ENCODE measurements at places on chromosomes 1 and 21.

DNA sequence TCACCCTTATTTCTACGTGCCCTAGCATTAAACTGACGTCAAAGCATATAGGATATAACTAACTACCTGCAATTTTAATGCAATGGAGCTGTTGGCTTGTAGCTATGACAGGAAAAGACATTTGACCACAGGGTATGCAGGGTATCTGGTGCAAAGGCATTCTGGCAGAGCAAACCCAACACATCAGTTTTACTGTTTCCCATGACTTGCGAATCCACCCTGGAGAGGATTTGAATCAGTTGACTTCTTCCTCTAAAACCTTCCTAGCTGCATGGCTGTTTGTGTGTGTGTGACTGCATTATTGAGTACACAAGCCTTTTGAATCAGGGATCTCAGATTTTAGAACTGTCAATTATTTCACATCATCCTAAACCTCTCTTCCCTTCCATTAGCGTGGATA lies 41.7 kb upstream of the SYT14 start:
- DNase-seq: no peak

- DNase-seq: no peak
Measured at GRCh38 chr1:231417513-231417912, 4.6 kb downstream of the EGLN1 start.

- DNase-seq: no peak
Measured at GRCh38 chr1:2644591-2645101, 11.8 kb upstream of the MMEL1 start.

DNA sequence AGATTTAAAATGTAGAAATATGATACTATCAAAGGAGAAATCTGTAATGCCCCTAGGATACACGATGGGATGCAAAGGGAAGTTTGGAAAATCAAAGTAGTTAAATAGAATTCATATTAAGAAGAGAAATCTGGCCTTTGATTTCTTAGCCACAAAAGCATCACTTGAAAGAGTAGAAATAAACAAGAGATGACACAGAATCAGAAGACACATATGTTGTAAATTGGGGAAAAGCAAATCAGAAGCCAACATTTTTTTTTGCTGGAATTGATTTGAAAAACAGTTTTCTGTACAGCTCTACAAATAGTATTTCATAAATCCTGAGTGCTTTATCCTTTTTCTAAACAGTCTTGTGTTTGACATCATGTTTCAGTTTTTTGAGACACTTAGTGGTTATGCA lies 12.4 kb upstream of the TNFSF18 start:
- no peak for DNase-seq

DNA sequence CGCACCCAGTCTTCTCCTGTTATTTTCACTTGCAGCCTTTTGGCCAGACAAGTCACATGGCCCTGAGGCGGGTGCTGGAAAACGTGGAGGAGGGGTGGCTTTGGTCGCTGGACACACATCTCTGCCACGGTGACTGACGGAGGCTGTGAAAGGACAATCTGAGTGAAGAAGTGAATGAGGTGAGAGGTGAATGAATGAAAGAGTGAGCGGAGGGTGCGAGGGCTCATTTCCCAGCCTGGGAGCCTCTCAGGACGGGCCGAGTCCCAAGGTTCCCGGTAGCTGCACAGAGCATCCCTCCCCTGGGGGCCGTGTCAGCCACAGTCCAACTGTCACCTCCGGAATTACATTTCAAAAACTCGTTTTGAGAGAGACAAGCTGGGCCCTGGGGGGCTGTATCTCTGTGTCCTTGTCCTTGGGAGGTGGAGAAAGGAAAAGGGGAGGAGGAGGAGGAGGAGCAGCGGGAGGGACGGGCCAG lies 89.6 kb downstream of the UBIAD1 start:
- no peak for DNase-seq

GRCh38 chr1:200323856-200324400 lies 85.9 kb downstream of the ZNF281 start:
- DNase-seq: no peak

GRCh38 chr1:200909757-200910239 lies 15.1 kb downstream of the INAVA start:
- DNase-seq: no peak

GRCh38 chr1:232383455-232384123 lies 246.3 kb downstream of the SIPA1L2 start:
- DNase-seq: no peak

- DNase-seq: no peak
Measured at GRCh38 chr1:183230413-183230812, 44.3 kb downstream of the LAMC2 start.

DNA sequence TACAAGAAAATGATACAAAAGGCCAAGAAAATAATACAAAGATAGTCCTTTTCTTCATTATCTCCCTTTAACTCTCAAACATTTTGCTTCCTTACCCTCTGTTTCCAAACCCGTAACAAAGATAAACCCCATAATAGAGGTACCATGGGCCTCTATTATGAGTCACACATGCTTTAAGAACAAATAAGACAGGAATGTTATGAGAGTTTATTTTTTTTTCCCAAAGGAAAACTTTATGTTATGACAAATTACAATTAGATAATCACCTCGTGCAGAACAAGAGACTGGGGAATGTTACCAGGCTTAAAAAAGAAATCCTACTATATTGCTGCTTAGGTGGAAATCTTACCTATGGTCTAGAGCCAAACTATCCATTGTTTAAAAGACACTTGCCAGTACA lies 272.0 kb downstream of the BRINP3 start:
- no peak for DNase-seq

GRCh38 chr21:29571949-29572348 lies 273.2 kb downstream of the BACH1 start:
- no peak for DNase-seq

- peak; percentile 35 for DNase-seq
Measured at GRCh38 chr1:237864338-237865244, 26.1 kb downstream of the ZP4 start.

DNA sequence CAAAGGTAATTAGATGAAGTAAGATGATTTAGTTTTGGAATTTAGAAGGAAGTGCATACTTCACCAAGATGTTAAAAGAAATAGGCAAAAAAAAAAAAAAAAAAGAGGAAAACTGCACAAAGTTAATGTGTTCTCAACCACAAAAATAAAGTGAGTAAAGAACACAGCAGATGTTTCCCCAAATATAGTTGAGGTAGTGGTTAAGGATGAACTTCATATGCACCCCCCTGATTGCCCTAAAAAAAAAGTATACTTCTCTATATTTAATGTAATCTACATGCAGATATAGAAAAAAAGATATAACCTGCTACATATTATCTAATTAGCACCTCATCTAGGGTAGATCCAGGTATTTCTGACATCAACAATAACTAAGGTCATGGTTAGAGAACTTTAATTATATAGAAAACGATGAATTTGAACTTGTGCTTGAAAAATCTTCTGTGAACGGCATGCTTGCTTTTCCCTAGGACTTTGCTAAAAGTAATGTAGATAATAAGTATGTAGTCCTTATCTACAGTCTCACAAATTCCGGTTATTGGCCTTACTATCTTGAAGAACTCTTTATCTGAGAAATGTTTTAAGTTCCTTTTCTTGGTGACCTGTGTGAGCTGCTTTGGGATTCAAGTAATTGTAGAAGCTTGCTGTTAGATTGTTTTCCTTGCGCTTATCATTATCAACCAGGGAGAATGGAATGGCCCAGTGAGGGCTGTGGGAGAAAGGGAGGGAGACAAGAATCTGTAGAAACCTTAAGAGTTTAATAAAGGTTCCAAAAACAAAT lies 70.1 kb upstream of the LRRC7 start:
- DNase-seq: no peak

- no peak for DNase-seq
Measured at GRCh38 chr1:181077576-181078242, 10.8 kb upstream of the IER5 start.

DNA sequence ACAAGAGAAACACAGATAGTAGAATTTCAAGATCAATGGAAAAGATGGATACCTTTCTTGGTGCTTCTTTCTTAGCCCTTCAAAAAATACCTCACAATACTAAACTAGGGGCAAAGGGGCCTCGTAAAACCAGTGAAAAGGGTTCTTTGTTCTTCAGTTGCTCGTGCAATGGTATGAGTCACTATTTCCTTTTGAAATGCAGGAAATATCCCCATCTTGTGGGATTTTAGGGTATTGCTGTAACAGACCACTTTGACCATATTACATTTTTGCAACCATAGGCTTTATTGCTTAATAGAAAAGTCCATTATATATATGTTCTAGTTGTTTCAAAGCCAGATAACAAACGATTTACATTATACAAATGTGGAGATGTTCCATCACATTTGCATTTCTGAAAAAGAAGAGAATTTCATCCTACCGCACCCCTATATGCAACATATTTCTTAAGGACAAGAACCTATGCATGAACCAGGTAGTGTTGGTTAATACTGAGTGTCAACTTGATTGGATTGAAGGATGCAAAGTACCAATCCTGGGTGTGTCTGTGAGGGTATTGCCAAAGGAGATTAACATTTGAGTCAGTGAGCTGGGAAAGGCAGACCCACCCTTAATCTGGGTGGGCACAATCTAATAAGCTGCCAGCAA lies 88.6 kb upstream of the PKN2 start:
- DNase-seq: no peak

DNA sequence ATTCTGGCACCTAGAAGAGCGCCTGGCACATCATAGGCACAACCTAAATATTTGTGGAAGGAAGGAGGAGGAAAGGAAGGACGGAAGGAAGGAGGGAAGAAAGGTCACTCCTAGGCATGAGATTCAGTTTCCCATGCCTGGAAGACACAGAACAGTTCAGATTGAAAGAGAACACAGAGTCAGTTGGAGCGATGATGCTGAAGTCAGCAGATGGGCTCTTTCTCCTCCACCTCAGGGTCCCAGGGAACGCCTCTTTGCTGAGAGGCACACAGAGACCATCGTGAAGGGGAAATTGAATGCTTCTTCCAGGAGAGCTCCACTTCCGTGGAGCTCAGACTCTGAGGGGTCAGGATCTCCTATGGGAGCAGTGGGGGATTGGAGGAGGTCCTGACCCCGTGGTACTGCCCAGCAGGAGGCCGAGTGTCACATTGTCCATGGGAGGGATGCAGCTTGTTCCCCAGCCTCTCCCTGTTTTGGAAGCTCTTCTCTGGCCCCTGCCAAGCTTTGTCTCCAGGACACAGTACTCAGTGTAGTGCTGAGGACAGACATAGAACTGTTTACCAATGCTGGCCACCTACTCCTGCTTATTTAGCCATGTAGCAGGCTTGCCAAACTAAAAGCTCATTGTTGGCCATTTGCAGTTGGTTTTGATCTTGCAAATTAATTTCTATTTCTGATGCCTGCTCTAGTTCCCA lies 2.4 kb downstream of the MYBPHL start:
- DNase-seq: peak; percentile 62

- no peak for DNase-seq
Measured at GRCh38 chr1:172401892-172402291, 18.6 kb upstream of the C1orf105 start.

DNA sequence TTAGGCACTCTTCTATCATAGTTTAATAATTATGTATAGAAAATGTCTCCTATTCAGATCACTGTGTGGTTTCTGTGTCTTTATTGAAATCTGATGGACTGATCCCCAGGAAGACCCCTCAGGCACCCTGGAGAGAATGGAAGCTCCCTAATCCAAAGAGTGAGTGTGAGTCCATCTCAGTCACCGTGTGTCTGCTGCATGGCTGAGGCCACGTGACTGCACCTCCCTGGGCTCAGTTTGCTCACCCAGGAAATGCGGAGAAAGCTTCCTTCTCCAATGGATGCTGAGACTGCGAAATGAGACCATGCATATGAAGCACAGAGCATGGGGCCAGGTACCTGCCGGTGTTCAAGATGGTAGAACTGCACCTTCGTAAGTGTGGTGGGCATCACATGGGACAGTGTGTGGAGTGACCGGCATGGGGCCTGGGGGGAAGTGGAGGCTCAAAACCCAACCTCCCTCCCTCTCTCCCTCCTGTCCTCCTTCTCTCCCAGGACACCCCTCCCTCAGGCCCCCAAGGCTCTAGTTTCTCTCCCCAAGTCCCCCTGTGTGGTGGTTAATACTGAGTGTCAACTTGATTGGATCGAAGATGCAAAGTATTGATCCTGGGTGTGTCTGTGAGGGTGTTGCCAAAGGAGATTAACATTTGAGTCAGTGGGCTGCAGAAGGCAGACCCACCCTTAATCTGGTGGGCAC lies 557.5 kb downstream of the PTPRU start:
- no peak for DNase-seq

DNA sequence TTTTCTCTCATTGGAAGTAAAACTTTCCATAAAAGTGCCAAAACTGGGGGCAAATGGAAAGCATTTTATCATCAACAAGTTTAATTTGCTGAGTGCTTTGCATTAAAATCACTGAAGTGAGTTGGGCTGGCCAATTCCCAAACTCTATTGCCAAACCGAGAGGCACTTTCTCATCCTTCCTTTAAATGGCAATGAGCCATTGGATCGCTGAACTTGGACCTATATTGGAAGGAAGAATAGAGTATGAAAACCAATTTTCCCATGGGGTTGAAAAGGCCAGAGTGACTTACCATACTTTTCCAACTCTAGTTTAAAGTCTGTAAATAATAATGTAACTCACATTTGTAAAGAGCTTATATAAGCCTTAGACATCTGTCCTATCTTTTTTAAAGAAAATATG lies 189.1 kb upstream of the C1orf87 start:
- DNase-seq: no peak

- DNase-seq: no peak
Measured at GRCh38 chr1:19345391-19345790, 33.3 kb downstream of the SLC66A1 start.

GRCh38 chr1:243597383-243597782 lies 252.7 kb downstream of the AKT3 start:
- no peak for DNase-seq

All from nucleus accumbens (tissue), 56 donors.